Sigmoid colon (tissue), 7 donors: ENCODE measurements at places on chromosomes 3 and 15. TPM values are rescaled to one million over a fixed set of nuclear protein-coding genes. Genes with fewer than 3 reads are reported as not detected.

HRG gene
- total RNA-seq, result not detected

UROC1 gene
- total RNA-seq, result not detected

TMEM266 gene
- total RNA-seq, result not detected

NEK10 gene
- 7.2 TPM for total RNA-seq

BCL6 gene
- 51.4 TPM for total RNA-seq

EXOG gene
- total RNA-seq, result 15.3 TPM

CLRN1 gene
- total RNA-seq, result not detected

DLL4 gene
- total RNA-seq, result 3.5 TPM
